Retina (tissue), 1 donor: ENCODE measurements at places on chromosomes 11 and 22.

DNA sequence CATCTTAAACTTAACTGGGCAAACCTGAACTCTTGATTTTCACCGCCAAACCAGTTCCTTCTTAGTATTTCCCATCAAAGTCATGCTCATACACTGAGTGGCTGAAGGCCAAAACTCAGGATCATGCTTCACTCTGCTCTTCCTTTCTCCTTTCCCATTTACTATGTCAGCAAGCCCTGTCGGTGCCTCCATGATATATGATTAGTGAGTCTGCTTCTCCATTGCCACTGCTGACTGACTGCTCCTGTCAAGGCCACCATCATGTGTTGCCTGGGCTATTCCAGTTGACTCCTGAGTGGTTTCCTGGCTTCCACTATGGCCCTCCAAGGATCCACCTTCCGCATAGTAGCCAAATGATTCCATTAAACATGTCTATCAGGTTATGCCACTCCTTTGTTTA lies 42.8 kb upstream of the AMPD3 start:
- no peak for DNase-seq

DNA sequence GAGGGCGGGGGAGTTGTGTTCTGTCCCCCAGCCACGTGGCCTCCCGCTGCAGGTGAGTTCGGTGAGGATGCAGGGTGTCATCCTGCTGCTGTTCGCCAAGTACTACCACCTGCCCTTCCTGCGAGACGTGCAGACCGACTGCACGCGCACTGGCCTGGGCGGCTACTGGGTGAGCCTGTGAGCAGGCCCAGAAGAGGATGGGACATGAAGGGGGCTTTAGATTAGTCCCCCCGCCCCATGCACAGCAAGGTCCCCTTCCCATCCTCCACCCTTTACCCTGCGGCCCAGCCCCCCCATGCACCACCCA lies 4.1 kb downstream of the INPP5J start:
- no peak for DNase-seq

GRCh38 chr22:11598492-11599440 lies 3929.2 kb upstream of the OR11H1 start:
- no peak for DNase-seq

DNA sequence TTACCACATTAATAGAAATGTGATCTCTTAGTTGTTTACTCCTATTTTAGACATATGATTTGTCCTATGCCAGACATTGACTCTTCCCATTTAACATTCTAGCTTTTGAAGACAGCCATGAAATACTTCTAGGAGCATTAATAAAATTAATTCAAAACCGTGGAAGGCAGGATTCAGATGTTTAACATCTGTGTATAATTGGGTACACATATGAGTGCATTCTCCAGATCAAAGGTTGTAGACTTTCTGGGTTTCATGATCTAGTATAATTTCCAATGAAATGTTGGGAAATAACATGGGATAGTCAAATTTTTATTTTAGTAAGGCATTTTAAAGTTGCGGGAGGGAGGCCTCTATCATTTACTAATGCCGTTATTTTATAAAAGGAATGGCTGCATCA lies 35.2 kb upstream of the CCDC89 start:
- DNase-seq: no peak

- DNase-seq: no peak
Measured at GRCh38 chr11:36070213-36070953, 126.5 kb downstream of the LDLRAD3 start.

GRCh38 chr11:46332568-46333393 lies 14.5 kb upstream of the DGKZ start:
- peak; percentile 71 for DNase-seq

DNA sequence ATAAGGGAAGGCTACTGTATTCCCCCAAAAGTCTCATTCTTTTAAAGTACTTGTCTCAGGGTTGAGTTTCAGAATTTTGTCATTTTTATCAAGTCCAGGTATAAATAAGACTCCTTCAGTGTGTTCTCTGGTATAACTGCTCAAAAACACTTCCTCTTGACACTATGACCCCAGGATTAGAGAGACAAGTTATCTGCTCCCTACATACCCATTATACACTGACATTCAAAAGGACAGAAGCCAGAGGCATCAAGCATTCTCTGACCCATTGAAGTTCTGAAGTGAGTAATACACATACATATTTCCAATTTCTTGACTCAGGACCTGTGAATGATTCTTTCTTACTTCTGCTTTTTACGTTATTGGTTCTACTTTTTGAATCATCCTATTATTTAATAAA lies 447.8 kb upstream of the CNTN5 start:
- no peak for DNase-seq

- no peak for DNase-seq
Measured at GRCh38 chr11:36408498-36409136, 101.5 kb downstream of the TRAF6 start.

- DNase-seq: no peak
Measured at GRCh38 chr11:69447786-69448185, 33.7 kb upstream of the LINC01488 start.

GRCh38 chr11:33258631-33259205 lies 1.5 kb downstream of the HIPK3 start:
- DNase-seq: no peak

- DNase-seq: peak; percentile 38
Measured at GRCh38 chr11:16895306-16895705, 118.9 kb downstream of the PLEKHA7 start.

DNA sequence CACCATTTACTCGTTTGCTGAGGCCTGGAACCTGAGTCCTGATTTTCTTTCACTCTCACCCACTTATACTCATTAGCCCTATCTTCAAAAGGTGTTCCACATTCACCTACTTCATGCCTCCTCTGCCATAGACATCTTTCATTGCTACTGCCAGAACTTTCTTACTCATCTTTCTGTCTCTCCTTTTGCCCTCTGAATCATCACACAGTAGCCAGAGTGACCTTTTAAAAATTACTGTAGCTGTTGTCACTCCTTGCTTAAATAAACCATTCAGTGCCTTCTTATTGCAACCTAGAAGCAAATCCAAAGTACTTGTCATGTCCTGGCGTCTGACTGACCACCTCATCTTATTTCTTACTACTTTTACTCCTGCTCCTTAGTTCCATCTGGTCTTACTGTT lies 38.2 kb downstream of the ATXN10 start:
- DNase-seq: no peak

- peak; percentile 20 for DNase-seq
Measured at GRCh38 chr11:94635072-94635471, 67.9 kb downstream of the PIWIL4 start.

DNA sequence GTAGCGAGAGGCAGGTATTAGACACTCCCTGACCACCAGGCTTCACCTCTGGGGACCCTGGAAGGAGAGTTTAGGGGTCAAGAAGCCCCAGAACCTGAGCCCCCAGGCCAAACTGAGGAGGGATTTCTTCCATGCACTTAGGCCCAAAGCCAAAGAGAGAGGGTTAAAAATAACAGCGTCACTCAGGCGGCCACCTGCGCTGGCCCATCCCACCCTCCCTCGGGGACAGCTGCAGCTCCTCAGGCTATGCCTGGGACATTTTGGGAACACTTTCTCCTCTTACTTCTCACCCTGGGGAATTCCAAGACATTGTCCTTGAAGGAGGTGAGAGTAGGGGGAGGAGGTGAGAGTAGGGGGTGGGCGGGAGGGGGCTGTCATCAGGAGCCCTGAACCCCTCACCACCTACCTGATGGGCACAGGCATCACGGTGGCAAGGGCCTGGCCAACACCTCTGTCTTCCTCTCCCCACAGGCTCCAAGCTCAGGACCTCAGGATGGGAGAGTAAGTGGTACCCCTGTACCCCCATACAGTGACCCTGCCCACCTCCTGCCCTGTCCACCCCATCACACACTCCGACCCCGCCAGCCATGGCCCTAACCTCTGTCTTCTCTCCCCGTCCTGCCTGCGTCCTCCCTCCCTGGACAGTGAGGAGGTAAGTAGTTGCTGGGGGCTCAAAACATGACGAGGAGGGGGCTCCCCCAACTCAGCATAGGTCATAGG lies 583 bp downstream of the TNNI2 start:
- DNase-seq: no peak

DNA sequence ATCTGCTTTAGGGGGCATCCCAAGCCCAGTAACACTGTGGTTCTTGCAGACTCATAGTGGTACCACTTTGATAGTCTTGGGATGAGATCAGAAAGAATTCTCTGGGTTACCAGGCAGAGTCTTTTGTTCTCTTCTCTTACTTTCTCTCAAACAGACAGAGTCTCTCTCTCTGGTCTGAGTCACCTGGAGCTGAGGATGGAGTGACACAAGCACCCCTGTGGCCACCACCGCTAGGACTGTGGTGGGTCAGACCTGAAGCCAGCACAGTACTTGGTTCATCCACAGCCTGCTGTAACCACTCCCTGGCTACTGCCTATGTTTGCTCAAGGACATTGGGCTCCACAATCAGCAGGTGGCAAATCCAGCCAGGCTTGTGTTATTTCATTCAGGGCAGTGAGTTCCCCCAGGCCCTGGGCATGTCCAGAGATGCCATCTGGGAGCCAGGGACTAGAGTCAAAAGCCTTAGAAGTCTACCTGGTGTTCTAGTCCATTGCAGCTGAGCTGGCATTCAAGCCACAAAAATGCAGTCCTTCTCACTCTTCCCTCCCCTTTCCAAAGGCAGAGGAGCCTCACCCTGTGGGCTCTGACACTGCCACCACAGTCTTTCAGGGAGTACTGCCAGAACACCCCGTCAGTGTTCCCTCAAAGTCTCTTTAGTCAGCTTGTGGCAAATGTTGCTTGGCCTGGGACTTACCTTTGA lies 29.9 kb downstream of the ENDOD1 start:
- no peak for DNase-seq

DNA sequence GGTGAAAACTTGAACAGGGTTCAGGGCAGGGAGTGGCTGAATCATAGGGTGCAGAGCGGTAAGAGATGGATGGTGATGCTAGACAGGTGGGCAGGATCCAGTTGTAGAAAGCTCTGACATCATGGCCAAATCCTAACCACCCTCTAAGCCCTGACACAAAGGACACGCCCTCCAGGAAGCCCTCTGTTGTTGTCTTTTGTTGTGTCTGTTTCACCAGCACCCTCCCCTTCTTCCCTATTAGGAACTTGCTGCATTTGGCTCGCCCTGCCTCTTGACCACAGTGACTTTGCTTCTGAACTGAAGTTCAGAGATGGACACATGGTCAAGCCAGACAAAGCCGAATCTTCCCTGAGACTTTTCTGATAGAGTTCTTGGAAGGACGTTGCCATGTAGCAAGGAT lies 14.2 kb upstream of the APOL6 start:
- DNase-seq: no peak

- DNase-seq: no peak
Measured at GRCh38 chr11:71283971-71284441, 31.6 kb upstream of the SHANK2 start.

DNA sequence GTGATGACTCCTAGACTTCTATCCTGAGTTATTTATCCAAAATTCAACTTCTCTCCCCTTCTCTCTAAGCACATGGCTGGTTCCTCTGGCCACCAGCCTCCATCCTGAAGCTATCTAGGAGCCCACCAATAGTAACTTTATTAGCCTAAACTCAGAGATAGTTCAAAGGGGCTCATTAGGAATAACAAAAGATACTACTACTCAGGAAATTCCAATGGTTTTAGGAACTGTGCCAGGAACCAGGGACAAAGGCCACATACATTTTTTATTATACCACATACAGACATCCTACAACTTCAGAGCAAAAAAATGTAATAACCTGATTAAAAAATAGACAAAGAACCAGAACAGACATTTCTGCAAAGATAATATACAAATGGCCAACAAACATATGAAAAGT lies 27.9 kb downstream of the SLC25A17 start:
- no peak for DNase-seq

- no peak for DNase-seq
Measured at GRCh38 chr22:32729412-32729811, 72.1 kb upstream of the TIMP3 start.

DNA sequence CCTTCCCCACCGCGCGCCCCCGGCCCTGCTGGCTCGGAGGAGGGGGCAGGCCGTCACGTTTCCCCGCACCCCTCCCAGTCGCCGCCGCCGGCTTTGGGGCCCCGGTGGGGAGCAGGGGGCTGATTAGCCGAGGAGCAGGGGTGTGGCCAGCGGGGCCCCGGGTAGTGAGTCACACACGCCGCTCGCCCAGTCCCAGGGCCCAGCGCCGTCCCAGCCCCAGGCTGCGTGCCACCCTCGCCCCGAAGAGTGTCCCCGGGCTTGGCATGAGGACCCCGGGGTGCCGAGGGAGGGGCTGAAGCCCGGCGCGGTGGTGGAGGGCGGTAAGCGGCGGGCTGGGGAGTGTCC lies 34.4 kb downstream of the PRDM11 start:
- DNase-seq: peak; percentile 73

DNA sequence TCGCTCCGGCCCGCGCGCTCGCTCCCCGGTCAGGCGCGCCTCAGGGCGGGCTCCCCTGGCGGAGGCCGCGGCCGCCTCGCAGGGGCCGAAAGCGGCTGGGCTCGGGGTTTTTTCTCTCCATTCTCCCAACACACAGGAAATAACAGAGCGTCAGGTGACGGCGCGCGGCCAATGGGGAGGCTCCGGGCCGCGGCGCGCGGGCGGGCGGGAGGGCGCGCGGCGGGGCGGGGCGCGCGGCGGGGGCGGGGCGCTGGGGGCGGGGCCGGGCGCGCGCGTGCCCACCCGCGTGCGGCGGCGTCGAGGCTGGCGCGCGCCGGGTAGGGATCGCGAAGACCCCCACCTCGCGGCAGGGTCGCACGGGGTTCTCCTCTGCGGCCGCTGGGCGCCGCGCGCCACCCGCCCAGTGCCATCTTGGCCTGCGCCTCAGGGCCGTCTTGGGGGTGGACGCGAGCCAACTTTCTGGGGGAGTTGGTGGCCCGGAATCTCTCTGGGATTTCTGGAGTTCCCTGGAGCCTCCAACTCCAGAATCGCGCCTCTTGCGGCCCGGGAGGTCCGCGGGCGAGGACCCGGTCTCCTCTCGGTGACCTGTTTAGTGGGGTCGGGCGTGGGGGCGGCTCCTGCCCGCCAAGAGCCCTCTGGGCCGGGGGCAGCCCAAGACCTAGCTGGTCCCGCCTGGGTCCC lies at the start of gene TCF20:
TSS of gene TCF20 (minus strand) at position 144 of the 681 bp plus-strand sequence. CDS start 55,348 bp downstream, outside the sequence.
- DNase-seq: peak; percentile 69

- DNase-seq: no peak
Measured at GRCh38 chr11:122749005-122749687, 89.2 kb upstream of the CRTAM start.

DNA sequence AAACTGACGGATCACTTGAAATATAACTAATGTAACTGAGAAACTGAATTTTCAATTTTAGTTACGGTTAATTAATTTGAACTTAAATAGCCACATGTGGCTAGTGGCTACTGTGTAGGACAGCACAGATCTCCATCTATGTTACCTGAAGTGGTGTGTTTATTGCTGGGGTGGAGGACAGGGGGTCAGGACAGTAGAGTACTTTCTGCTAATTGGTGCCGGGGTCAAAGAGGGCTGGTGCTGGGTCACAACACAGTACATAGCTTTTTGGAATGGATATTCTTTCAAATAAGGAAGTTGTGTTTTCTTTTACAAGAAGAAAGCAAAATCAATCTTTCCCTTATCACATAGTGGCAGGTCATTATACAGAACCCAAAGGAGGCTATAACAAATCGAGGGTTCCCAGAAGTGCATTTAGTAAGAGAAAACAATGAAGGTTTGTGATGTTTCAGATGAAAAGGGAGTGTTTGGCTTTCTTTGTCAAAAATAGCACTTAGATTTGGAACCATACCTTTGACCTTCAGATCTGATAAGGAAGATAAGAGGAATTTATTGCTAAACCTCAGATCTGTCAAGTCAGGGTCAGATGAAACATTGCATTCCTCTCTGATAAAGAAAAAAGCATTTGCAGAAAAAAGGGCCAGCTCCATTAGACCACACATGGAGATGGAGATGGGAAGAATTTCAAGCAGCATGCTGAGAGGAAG lies 384.5 kb downstream of the AASDHPPT start:
- DNase-seq: no peak

GRCh38 chr11:103547024-103547423 lies 437.8 kb downstream of the DYNC2H1 start:
- DNase-seq: no peak

- no peak for DNase-seq
Measured at GRCh38 chr11:128830290-128831173, 36.6 kb downstream of the KCNJ1 start.
